ENCODE measurements at places on chromosomes 1 and 21.

DNA sequence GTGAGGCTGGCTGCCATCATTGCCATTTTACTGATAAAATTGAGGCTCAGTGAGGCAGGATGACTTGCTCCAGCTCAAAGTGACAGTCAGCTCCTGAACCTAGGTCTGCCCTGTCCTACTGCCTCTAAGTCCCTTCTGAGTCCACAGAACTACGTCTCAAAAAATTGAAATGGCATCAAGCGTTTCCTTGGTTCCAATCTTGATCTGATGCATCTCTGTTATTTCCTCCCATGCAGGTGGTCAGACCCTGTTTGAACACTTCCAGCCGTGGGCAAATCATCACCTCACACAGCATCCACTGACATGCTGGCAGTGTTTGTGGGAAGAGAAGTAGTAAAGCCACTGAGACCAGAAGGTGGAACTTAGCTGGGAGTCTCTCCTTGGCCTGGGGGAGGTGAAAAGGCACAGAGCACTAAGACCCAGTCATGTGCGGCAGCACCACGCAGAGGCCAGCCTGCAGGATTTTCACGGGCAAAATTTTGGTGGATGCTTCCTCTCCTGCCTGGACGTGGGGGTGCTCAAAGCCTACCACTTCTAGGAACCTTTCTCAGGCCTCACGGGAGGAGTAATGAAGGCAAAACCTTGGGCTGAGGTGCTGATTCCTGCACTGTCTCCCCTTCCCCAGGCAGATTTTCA is 7.8 kb upstream of the CPLANE2 start:
- no peak for DNase-seq

GRCh38 chr1:18716785-18717678 is 86.4 kb downstream of the PAX7 start:
- no peak for DNase-seq

GRCh38 chr1:28540651-28541050 is 12.2 kb upstream of the TRNAU1AP start:
- DNase-seq: no peak

DNA sequence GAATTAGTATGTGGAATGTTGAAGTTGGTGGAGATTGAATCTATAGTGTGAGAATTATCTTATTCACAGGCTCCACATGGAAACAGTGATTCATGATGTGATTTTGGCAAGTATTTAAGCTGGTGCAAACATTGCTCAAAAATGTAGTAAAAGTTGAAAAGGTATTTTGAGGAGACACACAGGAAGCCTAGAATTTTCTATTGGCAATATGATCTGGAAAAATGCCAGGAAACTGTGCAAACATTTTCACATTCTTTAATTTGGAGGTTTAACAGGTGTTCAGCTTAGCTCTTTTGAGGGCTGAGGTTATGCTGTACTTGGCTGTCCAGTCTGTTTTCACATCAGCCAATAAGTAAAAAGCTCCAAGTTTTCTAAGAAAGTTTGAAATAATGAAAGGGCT is 327.3 kb downstream of the RWDD3 start:
- no peak for DNase-seq

- DNase-seq: peak; percentile 82
Measured at GRCh38 chr1:145720878-145721671, 1.8 kb downstream of the CD160 start.

- DNase-seq: no peak
Measured at GRCh38 chr21:34580181-34580700, 34.7 kb downstream of the RCAN1 start.

GRCh38 chr1:61284248-61284854 is 202.0 kb downstream of the NFIA start:
- DNase-seq: no peak

DNA sequence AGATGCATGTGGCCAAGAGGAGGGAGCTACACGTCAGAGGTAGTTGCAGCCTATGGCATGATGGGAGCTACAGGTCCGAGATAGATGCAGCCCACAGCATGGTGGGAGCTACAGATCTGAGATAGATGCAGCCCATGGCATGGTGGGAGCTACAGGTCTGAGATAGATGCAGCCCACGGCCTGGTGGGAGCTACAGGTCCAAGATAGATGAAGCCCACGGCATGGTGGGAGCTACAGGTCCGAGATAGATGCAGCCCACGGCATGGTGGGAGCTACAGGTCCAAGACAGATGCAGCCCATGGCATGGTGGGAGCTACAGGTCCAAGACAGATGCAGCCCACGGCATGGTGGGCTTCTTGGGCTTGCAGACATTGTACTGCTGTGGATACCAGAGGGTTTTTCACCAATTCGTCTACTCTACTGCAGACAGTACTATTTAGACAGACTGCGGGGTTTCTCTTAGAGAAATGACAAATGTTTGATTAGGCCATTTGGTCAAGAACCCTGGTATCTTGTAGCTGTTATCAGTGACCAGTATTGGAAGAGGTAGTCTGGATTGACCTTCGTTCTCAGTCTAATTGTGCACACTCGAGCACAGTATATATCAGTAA is 127.4 kb downstream of the DHRS3 start:
- DNase-seq: no peak

DNA sequence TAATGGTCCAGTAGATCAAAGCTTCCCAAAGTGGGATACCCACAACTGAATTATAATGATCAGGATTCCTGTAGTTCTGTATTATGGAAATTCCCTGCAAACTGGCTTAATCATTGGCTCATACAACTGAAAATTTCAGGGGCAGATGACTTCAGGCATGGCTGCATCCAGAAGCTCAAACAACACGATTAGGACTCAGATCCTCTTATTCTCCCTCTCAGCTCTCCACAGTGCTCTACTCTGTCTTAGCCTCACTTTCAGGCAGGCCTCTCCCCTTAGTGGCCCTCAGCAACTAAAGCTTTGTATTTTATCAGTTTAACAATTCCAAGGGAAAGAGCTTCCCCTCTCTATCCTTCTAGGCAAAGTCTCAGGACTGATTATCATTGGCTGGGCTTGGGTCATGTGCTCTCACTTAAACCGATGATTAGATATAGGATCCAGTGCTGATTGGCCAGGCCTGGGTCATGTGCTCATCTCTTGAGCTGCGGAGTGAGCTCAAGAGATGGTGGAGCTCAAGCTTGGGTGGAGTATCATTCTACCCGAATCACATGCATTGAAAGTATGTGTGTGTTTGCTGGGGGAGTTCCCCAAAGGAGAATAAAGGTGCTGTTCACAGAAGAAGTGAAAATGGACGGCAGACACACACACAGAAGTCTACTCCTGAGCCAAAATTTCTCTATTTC is 57.9 kb upstream of the RUNX3 start:
- DNase-seq: peak; percentile 70

GRCh38 chr21:39630191-39630591 is 17.5 kb downstream of the B3GALT5 start:
- DNase-seq: no peak

- no peak for DNase-seq
Measured at GRCh38 chr1:223720971-223721591, 8.7 kb downstream of the CAPN2 start.

GRCh38 chr1:63626222-63626621 is 33.0 kb downstream of the PGM1 start:
- no peak for DNase-seq

DNA sequence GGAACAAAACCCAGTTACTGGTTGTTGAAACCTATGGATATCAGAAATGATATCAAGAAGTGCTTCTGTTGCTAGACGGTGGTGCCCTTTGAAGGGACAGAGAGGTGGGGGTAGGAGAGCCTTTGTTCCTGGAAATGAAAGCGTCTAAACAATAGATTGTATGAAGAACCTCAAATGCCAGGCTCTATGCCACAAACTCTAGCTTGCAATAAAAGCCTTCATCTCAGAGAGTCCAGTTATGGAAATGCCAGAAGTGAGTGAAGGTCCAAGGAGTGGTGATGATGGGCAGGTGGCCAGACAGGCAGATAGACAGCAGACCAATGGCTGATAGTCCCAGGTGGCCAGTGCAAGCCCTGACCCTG is 414.1 kb upstream of the PROX1 start:
- DNase-seq: no peak

DNA sequence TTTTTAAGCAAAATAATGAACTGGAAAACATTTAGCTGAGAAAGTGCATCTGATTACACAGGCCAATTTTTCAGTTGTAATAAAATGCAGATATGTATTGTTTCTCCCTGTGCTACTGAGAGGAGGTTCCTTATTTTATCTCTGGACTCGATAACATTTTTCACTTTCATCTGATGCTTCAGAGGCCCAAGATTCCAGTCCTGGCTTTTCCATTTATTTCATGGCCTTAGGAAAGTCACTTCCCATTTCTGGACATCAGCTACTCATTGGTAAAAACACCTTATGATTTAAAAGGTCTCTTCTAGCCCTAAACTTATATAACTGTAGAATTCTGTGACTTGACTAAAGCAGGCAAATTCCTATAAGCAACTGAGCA is 203.5 kb downstream of the HHAT start:
- no peak for DNase-seq

DNA sequence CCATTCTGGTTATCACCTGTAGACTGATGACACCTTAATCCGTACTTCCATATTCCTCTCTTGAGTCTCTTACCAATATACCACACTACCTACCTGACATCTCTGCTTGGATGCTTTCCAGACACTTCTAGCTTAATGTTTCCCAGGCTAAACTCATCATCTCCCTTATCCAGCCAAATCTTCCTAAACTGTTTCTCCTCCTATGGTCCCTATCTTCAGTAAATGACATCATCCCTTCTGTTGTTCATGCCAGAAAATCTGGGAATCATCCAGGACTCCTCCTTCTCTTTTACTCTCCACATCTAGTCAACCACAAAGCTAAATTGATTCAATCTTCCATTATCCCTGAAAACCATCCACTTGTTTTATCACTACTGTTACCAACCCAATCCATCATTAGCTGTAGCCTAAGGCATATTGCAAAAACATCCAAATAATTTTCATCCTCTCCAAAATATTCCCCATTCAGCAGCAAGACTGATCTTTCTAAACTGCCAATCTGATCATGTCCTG is 464.1 kb upstream of the BEND5 start:
- DNase-seq: no peak
